ENCODE measurements at places on chromosomes 11 and 22.

- no peak for DNase-seq
These were observed 364.3 kb downstream of the SHANK2 start for GRCh38 chr11:70888061-70888460.

- no peak for DNase-seq
These were observed 97.1 kb downstream of the ME3 start for GRCh38 chr11:86575208-86575855.

- DNase-seq = no peak
These were observed 116.7 kb upstream of the LARGE1 start for GRCh38 chr22:34036931-34037330.

GRCh38 chr11:88523386-88524071, 186.0 kb upstream of the CTSC start:
- DNase-seq = no peak

DNA sequence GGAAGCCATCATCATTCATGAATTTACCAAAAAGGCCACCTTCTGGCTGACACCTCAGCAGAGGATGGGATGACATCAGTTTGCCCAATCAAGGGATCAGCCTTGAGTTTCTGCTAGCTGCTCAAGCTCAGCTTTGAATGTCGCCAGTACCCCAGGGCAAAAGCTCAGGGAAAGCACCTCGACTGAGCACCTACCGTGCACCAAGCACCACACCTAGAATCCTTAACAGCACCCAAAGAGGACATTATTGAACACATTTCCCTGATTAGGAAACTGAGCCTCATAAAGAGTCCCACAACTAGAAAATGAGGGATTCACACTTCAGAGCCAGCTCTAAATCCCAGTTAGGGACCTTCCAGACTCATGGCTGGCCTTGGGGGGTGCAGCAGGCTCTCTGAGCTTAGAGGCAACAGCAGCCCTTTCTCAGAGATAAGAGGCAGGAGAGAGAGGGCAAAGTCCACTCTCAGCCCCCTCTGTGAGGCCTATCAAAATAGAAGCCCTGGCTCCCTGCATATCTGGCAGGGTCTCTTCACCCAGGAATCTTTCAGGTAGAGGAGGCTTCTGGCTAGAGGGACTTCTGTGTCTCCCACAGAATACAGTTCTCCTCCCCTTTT, 13.4 kb upstream of the DAGLA start:
- DNase-seq = no peak

DNA sequence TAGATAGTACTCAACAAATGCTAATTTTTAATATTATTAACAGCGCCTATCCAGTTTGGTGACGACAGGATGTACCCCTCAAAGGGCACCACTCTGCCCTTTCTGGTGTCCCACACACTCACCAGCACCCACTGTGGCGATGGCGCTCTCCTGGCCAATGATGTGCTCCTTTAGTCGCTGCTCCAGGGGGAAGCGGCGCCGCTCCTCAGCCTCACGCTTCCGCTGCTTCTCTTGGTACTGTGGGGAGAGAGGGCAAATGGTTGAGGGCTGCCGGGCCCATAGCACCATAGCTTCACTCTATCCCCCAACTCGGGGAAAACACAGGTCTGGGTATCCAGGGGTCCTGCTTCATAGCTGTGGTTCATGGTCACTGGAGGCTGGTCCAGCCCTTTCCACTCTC, 73.0 kb upstream of the PHOX2A start:
- DNase-seq = no peak

- DNase-seq = no peak
These were observed 5.3 kb downstream of the PELI3 start for GRCh38 chr11:66472054-66472453.

GRCh38 chr11:910589-911030, at the start of gene CHID1:
CHID1 (minus strand) TSS chr11:910810; CDS start chr11:904816, 5,994 bp downstream.
- DNase-seq = peak; percentile 93

GRCh38 chr22:39925909-39926679, 25.2 kb downstream of the GRAP2 start:
- peak; percentile 77 for DNase-seq

DNA sequence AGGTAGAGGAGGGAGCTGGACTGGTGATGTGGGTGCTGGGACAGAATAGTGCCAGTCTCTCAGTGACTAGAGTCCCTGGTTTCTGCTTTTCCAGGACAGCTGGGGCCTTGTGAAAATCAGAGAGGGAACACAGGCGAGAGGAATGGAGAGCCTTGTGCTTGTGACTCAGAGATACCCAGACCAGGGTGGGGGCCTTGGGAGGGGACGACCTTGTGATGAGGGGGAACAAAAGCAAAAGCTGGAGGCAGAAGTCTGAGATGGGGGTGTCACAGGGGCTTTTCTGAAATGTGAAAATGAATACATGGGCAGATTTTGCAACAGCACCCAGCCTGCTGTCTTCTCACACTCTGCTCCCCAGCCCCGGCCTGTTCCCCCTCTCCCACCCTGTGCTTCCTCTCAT, 3.4 kb upstream of the NR1H3 start:
- DNase-seq = no peak

GRCh38 chr11:119092880-119093842, 8.5 kb downstream of the HMBS start:
- DNase-seq = peak; percentile 37

Data from NCI-H69 (cell line).